ENCODE measurements at places on chromosomes 2 and 18.

GRCh38 chr2:121804997-121805765 is 49.7 kb downstream of the TSN start:
- DNase-seq: no peak

DNA sequence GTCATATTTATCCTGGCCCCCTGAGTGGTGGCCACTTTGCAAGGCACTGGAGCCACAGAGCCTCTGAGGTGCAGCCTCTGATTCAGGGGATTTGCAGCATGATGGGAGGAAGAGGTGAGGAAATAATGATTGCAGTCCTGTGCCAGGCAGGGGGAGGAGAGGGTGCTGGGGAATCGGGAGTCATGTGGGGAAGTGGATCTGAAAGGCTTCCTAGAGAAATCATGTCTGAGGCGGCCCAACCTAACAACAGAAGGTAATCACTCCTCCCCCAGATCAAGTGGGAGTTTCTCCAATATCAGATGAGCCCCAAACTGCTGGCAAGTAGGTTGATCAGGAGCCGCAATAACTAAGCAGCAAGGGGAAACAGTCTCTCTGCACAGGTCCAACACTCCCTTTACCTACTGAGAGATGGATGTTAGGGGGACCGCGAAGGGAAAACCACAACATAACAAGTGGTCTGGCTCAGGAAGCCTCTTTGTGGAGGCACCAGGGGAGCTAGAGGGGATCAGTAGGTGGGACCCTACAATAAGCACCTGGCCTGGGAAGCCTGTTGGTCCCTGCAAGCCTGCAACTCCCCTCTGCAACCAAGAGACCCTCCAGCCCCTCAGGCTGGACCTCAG is 71.8 kb upstream of the NPAS2 start:
- no peak for DNase-seq

DNA sequence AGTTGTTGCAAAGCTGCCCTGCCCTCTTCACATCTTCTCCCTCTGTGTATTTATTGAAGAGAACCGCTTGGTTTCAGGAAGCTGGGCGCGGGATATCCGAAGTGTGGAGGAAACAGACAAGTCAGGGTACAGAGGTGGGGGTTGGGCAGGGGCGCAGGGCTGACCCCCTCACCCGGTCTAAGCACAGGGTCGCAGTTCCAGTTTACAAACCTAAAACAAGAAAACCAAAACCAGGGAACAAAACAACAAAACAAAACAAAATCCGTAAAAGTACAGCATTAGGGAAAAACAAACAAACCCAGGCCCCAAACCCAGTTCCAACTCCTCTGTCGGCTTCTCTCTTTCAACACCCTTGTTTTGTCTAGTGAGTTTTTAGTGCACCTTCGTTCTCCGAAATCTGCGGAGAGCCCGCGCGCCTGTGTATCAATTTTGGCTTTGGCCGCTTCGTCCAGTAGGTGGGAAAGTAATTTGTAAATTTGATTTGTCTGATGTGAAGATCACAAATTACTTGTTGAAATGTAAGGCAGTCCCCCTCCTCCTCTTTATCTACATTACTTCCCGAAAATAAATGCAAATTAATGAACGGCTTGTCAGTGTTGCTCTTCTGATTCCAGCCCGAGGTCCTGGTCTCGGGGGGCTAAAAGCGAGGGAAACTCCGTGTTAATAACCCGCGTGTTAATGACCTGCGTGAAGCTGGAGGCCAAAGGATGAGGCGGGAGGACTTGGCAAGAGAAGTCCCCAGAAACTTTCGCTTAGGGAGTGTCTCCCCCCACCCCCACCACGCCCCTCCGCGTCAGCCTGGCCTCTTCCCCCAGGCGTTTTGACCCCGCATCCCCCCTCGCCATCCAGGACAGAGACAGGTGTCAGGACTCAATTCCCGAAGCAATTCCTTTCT is 6.9 kb downstream of the OTX1 start:
- DNase-seq: no peak

- no peak for DNase-seq
These were observed 187.5 kb upstream of the MAP2 start for GRCh38 chr2:209236377-209236776.

DNA sequence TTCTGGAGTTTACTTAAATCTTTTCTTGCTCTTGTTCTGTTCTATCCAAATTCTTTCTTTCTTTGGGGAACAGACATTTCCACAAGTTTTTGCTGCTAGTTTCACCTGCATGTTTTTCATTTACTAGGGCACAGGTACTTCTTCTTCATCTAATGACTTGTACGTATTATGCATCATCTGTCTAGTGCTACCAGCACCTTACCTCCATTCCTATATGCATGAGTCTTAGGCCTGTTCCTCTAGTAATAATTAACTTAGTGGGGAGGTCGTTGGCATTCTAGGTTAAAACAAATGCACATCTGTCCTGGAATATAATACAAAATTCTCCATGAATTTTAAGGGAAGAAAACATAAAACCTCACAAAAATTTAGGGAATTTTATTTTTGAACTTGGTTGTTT is 164.5 kb upstream of the STON1 start:
- no peak for DNase-seq

All from activated CD8-positive, alpha-beta memory T cell treated with anti-CD3 and anti-CD28 coated beads, Interleukin-2, amount 10 ng/mL, durations not matched to agents 7 days and 5 days (primary cell).